NCI-H2081 treated with DMSO at 0.1 percent for 48 hours (cell line): ENCODE measurements at places on chromosomes 11 and 22.

DNA sequence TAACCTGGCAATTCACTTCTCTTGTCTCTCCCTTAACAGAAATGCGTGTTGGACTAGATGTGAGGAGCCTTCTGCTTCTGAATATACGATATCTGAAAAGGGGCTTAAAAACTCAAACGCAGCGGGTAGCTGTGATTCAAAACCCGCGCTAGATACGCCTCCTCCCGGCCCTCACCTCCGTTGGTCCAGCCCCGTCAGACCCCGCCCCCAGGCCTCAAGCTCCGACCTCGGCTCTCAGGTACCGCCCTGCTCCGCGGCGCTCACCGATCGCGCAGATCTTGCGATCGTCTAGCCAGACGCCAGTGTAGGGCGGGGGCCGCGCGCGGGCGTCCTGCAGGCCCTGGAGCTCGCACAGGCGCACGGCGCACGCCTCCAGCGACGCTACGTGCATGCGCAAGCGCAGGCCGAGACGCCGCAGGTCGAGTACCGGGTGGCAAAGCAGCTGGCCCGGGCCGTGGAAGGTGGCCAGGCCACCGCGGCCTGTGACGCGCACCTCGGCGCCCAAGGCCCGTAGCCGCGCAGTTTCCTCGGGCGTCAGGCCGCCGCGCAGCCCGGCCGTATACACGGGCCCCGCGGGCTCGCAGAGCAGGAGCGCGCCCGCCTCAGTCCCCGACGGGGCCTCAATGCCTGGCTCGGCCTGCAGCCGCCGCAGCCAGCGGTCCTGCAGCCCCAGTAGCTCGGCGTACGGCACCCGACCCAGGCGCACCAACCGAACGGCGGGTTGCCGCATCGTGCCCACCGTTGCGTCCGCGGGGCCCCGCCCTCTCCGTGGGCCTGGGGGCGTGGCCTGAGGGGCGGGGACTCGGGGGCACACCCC lies at the start of gene LIPT2:
LIPT2 (minus strand) TSS at position 751 of the 817 bp plus-strand sequence; CDS start at position 730, 21 bp downstream.
- DNase-seq, result peak; percentile 91

DNA sequence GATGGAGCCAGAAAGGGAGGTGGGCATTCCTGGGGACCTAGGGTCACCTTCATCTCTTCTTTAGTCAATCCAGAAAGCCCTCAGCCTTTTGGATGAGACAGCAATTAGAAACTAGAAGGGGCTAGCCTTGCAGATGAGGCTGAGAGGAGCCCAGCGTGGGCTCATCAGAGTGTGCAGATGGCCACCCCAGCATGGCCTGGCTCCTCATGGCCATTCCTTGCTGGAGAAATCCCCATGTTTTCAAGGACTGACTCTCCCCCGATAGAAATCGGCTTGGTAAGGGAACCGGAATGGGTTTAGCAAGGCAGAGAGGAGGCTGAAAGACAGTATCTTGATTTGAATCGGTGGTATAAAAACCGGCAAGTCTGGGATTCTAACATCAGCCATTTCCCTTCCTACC lies 274.6 kb downstream of the BUD13 start:
- no peak for DNase-seq

GRCh38 chr11:27207025-27207650 lies 155.9 kb downstream of the CCDC34 start:
- no peak for DNase-seq

DNA sequence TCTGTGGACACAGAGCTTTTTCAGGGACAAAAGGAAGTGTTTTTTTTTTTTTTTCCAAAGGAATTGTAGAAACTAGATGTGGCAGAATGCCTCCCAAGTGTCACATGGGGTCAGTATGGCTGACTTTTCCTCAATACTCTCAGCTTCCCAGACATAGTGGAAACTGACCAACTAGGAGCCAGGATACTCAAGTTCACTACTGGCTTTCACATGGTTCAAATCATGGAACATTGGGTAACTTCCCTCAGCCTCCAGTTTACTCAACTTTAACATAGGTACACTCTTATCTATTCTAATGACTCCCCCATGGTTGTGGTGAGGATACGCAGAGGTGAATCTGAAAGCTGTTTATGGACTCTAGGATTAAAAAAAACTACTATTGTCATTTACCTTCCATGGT lies 1.4 kb downstream of the SLC5A1 start:
- no peak for DNase-seq

GRCh38 chr11:109405671-109406070 lies 16.3 kb upstream of the C11orf87 start:
- DNase-seq, result no peak

- no peak for DNase-seq
Observed at GRCh38 chr11:12258451-12258850, 118.9 kb upstream of the PARVA start.

- DNase-seq, result no peak
Observed at GRCh38 chr11:104892723-104893511, 5.3 kb downstream of the CASP12 start.

DNA sequence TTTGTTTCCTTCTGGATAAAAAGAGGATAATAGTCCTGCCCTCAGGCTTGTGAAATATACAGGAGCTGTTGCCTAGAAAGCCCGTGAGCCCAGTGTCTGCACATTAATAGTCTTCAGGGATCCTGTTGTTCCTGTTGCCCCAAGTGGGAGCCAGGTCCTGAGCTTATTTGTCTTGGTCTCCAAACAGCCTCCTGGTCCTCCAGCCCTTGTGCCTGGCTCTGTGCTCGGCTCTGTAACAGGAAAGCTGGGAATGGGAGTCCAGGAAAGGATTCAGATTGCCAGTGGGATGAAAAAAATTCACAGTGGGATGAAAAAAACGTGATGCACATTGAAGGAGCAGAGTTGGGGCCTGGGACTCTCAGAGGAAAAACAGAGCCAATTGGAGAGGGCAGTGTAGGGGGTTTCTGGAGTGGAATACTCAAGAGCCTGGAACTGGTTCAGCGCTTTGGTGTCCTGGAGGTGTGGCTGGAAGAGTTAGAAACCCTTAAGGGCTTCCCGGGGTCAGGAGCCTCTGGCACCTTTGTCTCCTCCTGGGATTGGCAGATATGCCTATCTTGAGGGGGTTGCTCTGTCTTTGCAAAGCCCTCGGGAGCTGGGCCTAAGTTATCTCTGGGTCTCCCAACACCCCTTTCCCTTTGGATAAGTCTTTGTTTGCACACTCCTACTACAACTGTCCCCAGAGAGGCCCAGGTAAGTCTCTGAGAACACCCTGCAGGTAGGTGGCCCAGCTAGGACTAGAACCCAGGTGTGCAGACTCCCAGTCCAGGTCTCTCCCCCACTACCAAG lies 2.3 kb upstream of the INPPL1 start:
- DNase-seq, result no peak

DNA sequence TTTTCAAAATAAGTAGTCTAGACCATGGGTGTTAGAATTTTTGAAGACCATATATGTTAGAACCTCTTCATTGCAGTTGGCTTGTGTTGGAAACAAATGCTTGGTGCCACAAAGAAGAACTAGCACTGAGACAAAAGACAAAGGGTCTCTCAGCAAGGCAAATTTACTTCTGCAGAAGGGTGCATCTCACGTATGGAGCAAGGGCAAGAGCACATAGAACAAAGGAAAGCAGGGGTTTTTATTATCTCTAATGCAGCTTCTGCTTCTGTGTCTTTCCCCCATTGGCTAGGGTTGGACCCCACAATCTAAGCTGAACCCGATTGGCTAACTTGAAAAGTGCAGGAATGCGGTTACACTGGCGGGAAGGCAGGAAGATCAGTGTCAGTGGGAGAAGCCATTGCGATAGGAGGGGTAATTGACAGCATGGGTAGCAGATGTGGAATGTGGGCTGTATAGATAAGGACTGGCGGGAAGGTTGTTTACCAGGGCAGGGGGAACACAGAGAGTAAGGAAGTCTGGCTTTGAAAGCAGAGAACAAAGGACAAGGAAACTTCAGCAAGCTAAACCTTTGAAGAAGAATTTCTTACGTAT lies 9.2 kb upstream of the RBMXL2 start:
- DNase-seq, result no peak

GRCh38 chr22:27401321-27401720 lies 400.2 kb downstream of the MN1 start:
- DNase-seq, result no peak

- no peak for DNase-seq
Observed at GRCh38 chr11:15923183-15923582, 433.2 kb downstream of the SOX6 start.

GRCh38 chr11:46894961-46895360 lies 23.4 kb downstream of the LRP4 start:
- DNase-seq, result no peak

DNA sequence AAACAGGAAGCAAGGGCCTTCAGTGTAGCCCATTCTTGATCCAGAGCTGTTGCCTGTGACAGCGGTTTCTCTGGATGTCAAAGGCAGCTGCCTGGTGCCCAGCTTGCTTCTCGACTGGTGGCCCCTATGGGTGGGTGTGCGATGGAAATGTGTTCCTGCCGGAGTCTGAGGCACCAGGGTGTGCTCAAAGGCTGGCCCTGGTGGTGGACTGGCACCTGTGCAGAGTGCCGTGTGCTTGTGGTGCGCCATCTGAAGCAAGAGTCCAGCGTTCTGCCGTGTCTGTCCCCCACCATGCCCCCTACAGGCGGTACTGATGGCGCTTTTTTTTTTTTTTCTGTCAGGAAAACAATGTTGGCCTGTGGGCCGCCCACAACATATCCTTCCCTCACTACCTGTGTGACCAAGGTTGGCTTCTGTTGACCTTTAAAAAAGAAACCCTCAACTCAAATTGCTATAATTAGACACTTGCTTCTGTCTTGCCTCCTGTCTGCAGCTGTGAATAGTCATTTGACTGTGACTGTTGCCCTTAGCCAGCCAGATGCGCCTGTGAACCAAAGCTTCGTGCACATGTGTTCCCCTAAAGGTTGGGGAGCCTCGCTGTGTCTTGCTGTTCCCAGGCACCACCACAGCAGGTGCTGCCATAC lies 4.7 kb upstream of the RANBP1 start:
- no peak for DNase-seq
